Fibroblast of skin of right quadriceps (primary cell): ENCODE measurements at places on chromosomes 1 and 21.
A peak's percentile ranks its signal among the peaks of the same experiment; 100 is the strongest.

DNA sequence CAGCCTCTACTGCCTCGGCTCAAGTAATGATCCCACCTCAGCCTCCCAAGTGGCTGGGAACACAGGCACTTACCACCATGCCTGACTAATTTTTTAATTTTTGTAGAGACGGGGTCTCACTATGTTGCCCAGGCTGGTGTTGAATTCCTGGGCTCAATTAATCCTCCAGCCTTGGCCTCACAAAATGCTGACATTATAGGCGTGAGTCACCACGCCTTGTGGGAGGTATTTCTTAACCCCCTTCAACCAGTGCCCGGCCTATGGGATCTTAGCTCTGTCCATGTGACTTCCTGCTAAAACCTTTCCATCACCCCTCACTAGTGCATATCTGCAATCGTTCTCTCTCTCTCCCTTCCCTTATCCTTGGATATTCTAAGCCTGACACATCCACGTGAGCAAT lies 86.4 kb downstream of the FOXD2 start:
- no peak for DNase-seq

GRCh38 chr1:246492611-246493245 lies 14.4 kb downstream of the SMYD3 start:
- peak; percentile 72 for DNase-seq

- DNase-seq = no peak
Measured at GRCh38 chr1:55358581-55358980, 143.4 kb upstream of the USP24 start.

- no peak for DNase-seq
Measured at GRCh38 chr1:20114021-20114648, 5.2 kb downstream of the PLA2G2D start.

- no peak for DNase-seq
Measured at GRCh38 chr1:42506576-42506975, 43.5 kb downstream of the CCDC30 start.

GRCh38 chr1:4076346-4076745 lies 176.3 kb upstream of the C1orf174 start:
- no peak for DNase-seq

DNA sequence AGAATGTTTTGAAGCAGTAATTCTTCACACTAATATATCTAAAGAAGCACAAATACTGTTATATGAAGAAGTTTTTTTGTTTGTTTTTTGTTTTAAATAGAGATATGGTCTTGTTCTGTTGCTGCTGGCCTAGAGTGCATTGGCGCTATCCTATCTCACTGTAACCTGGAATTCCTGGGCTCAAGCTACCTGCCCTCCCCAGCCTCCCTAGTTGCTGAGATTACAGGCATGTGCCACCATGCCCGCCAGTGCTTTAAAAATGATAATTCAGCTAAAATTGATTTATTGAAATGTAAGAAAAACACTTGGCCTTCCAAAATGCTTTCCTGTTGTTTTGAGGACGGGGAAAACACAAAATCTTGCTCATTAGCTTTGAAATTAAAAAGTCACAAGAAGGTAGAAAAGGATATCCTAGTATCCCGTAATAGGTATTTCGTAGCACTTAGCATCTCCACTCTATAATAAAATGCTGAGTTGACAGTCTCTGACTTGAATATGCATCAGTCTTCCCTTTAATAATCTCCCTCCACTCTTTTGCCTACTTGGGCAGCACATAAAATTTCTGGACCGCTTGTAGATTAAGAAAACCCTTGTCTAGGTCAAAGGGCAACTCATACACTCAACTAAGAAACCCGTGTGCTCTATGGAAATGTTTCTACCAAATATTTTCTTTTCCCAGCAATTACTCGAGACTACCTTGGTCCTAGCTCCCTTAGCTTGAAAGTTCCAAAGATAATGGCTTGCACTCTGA lies 1.3 kb downstream of the SCYL3 start:
- no peak for DNase-seq
